Activated T-helper 2 cell treated with anti-CD3 and anti-CD28 coated beads, Interferon-gamma antibody, Interleukin-2, Interleukin-4, amounts not matched to agents 10 μg/mL and 5 μg/mL and 100 μg/mL, durations not matched to agents 14 hours and 24 hours and 36 hours (primary cell): ENCODE measurements at places on chromosomes 7 and 10. TPM values are rescaled to one million over a fixed set of nuclear protein-coding genes. Genes with fewer than 3 reads are reported as not detected.

- H3K36me3 ChIP-seq, result peaks cover 57% of the 10 kb centered on the region
- peaks cover 80% of the 10 kb centered on the region for H3K4me1 ChIP-seq
Measured at GRCh38 chr7:24959735-24960485, 20.1 kb downstream of the OSBPL3 start.

DNA sequence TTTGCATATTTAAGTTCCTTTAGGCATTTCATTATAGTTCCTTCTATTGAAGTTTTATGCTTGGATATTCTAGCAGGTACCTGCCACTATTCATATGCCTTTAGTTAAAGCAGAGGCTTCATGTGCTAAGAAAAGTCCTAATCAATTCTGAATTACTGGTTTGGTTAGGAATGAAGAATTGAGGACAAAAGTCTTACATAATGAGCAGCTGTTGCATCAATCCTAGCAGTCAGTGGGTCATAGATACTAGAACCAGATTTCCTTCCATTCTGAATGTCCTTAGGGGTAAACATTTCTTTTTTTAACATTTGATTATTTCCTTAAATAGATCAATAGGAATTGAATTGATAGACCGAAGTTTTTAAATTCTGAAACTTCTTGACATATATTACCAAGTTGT is 59.2 kb downstream of the CDK13 start:
- H3K4me3 ChIP-seq, result no peak overlapping the region
- peaks cover 27% of the 10 kb centered on the region for H3K36me3 ChIP-seq
- no peak for DNase-seq
- no peak overlapping the region for H3K27ac ChIP-seq
- H3K27me3 ChIP-seq, result no peaks in the 10 kb centered on the region

DNA sequence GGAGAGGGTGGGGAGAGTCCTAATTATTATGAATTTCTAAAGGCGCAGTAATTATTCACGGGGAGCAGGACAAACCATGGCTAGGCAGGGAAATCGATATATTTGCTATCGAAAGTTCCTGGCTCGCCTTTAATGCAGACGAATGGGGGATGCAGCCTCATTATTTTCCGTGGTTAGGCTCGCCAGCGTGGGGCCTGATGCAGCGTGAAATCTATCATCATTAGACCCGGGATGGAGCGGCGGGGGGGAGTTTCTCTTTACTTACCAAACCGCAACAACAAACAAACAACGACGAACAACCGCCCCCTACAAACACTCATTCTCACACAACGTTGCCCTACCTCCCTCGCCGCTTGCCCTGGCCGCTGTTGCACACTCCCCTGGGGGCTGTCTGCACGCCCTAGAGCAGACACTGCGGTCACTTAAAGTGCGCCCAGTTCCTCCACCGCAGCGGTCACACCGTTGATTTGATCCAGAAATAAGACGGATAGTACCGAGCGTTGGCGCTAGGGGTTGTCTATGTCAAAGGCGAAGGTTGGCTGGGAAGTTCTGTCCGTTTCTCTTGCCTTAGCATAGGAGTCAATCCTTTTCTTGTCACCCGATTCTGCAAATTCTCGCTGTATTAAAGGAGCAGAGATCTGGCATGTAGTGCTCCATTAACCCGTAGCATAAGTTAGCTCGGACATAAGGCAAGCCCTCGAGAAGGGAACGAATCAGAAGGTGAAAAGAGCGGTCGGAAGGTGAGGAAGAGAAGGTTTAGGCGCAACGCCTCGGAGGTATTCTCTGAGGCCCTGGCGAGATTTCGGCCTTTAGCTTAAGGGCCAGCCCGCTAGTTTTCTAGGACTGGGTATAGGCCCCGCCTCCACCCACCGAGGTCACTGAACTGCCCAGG is 10.4 kb downstream of the NXPH1 start:
- peaks cover 6% of the 10 kb centered on the region for H3K4me1 ChIP-seq
- no peak for DNase-seq
- no peaks in the 10 kb centered on the region for H3K36me3 ChIP-seq
- H3K27ac ChIP-seq, result peak overlapping the region; percentile 60
- no peak overlapping the region for H3K4me3 ChIP-seq

DNA sequence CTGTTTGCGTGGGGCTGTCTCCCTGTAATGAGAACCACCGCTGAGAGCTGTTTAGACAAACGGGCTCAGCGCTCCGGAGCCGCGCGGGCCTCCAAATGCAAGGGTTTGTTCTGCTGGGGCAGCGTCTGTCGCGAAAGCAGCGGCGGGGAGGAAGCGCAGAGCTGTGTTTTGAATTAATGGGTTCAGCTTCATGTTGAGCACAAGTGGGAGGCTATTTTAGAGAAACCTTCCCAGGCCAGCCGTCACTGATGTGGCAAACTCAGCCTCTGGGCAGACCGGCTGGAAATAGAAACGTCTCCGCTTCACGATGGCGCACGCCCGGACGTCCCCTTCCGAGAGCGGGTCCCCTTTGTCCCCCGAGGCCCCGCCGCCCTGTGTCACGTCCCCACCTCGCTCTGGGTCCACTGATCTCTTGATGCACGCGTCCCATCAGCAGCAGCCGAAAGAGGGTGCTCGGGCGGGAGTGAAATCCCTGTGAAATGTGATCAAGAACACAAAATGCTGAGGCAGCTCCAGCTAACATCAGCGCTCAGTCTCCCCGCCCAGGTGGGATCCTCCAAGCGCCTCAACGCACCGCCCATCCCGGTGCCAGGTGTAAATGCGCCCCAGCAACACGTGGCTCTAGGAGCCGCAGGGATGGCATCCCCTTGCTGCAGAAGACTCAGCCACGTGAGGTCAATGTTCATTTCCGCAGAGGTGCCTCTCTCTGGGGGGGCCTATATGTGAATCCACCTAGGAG is 44.9 kb downstream of the BAMBI start:
- no peak for DNase-seq
- H3K27ac ChIP-seq, result no peak overlapping the region
- H3K36me3 ChIP-seq, result no peaks in the 10 kb centered on the region
- no peak overlapping the region for H3K4me3 ChIP-seq
- H3K4me1 ChIP-seq, result no peaks in the 10 kb centered on the region

DNA sequence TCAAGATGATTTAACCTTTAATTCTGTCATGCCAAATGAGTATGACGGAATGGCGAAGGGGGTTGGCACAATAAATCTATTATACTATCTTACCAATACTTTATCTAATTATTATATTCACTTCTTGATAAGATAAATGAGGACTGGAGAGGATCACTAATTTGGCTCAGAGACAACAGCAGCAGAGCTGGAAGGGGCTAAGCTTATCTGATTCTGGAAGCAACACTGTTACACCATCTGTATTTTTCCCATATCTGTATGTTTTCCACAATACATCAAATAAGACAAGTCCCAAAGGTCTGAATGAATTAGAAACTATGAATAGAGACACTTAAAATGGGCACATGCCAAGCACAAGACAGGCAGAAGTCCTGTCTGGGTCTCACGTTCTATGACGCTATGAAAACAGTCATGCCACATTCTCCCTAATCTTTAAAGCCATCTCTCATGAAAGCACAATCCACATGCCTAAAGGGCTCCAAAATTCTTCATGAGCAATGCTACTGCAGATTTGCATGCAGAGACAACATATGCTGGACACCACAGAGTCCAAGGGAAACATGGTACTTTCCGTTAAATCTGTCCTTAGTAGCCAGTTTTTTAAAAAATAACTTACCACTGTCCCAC is 88.3 kb downstream of the SLC25A13 start:
- H3K27me3 ChIP-seq, result no peaks in the 10 kb centered on the region
- no peak overlapping the region for H3K4me3 ChIP-seq
- peaks cover 14% of the 10 kb centered on the region for H3K4me1 ChIP-seq
- H3K27ac ChIP-seq, result no peak overlapping the region
- no peak for DNase-seq
- H3K36me3 ChIP-seq, result peaks cover 43% of the 10 kb centered on the region

DNA sequence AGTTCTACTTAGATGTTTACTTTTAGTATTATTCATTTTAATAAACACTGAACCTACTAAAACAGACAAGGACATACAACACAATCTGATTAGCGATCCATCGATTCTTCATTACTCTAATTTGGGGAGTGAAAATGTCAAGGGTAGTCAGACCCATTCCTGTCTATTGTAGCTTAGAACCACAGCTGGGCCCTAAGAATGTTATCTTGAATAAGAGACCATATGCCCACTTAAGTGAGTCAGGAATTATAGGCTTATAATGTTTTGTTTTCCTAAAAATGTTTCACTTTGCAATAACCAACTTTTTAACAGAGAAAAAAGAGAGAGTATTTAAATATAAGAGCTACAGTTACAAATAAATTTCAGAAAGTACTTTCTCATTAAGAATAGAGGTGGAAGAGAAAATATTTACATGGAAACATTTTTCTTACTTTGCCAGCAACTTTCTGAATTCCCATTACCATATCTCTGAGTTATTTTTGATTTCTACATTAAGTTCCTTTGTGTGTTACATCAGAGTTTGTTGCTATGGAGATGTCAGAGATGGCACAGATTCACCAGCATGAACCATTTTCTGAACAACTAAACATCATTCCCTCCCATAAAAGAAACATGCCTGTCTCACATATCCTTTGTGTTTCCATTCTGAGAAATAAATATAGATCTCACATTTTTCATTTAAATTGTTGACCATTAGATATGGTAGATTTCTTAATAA is 75.4 kb upstream of the SLC13A1 start:
- H3K27me3 ChIP-seq, result no peaks in the 10 kb centered on the region
- no peak overlapping the region for H3K4me3 ChIP-seq
- DNase-seq, result no peak
- no peak overlapping the region for H3K27ac ChIP-seq

DNA sequence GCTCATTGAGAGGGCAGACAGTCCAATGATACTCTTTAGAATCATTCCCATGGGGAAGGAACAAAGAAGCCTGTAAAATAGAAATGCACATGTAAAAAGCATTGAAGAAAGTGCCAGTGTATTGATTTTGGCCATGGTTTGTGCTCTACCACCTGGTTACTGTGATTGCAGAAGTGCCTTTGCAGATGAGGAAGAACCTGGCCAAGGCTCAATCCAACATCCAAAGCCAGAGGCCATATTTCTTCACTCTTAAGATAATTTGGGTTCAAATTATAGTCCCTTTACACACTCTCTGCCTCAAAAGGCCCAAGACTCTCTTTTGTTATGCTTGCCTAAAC is 122.1 kb downstream of the EGFR start:
- peaks cover 32% of the 10 kb centered on the region for H3K27me3 ChIP-seq
- no peak overlapping the region for H3K4me3 ChIP-seq
- no peak for DNase-seq

FKBP9 gene
- total RNA-seq, result 3.0 and 3.5 TPM in 2 replicates

KCNH2 gene
- total RNA-seq, result 0.30 and 0.41 TPM in 2 replicates

CTAGE4 gene
- total RNA-seq, result 1.2 and 1.6 TPM in 2 replicates

PRPS1L1 gene
- total RNA-seq, result not detected in 2 replicates

AP5Z1 gene
- total RNA-seq, result 41.5 and 45.9 TPM in 2 replicates

CARD11 gene
- total RNA-seq, result 72.8 and 74.1 TPM in 2 replicates

TMEM139 gene
- 0.75 and 1.1 TPM in 2 replicates for total RNA-seq
